ENCODE measurements at places on chromosomes 1 and 21. TPM values are rescaled to one million over a fixed set of nuclear protein-coding genes. Genes with fewer than 3 reads are reported as not detected.

GRCh38 chr1:220921971-220922635, 42.9 kb downstream of the HLX start:
- DNase-seq: no peak

The GBP7 gene
- not detected for total RNA-seq

DNA sequence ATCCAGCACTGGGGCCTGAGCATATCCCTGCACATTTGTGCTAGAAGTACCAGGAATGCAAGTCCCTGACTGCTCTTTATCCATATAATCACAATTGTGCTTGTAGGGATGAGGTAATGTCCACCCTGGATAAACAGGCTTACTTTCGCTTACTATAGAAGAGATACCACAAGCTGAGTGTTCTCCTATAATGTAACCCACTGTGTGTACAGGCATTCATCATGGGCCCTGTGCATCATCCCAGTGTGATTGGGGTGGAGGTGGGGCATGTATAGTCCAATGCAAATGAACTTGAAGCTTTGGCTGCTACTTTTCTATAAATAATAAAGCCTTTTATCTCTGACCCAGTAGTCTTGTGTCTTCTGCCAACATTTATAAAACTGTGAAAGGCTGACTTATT, 69.3 kb downstream of the MAN1A2 start:
- no peak for DNase-seq

The LCE1D gene
- not detected for total RNA-seq

DNA sequence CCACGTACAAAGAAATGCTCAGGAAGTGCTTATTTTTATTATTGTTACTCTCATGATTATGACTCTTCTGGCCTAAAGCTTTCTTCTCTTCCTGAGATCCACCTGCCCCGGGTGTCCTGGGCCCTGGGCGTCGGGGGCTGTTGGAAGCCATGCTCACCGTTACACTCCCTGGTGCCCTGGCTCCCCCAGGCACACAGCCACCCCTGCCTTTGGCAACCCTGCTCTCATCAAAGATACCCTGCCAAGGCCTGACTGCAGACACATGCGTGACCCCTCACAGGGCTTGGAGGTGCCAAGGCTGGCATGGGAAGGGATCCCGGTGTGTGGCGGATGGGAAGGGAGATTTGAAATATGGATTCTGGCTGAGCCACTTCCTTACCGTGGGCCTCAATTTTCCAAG, 3.3 kb upstream of the KISS1 start:
- DNase-seq: no peak

The AMY1B gene
- total RNA-seq: not detected

The KRTAP12-4 gene
- not detected for total RNA-seq

DNA sequence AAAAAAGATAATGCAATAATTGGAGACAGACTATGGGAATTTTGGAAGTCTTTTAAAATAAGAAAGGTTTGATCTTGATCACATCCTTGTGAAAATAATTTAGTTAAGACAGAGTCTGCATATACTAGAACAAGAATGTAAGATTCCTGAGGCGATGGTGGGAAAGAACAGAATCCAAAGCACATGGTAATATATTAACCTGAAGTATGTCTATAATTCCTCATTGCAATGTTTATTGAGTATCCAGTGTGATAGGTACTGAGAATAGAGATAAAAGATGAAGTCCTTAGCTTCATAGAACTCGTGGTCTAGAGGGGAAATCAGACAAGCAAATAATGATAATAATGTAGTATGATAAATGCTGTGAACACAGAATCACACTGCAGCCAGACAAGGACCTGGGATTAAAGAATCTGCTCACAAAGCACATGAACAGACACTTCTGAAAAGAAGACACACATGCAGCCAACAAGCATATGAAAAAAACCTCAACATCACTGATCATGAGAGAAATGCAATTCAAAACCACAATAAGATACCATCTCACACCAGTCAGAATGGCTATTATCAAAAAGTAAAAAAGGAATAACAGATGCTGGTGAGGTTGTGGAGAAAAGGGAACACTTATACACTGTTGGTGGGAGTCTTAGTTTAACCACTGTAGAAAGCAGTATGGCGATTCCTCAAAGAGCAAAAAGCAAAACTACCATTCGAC, 6.9 kb upstream of the ANGPTL3 start:
- DNase-seq: no peak

GRCh38 chr1:232382671-232383070, 247.3 kb downstream of the SIPA1L2 start:
- DNase-seq: no peak

The IVL gene
- not detected for total RNA-seq

DNA sequence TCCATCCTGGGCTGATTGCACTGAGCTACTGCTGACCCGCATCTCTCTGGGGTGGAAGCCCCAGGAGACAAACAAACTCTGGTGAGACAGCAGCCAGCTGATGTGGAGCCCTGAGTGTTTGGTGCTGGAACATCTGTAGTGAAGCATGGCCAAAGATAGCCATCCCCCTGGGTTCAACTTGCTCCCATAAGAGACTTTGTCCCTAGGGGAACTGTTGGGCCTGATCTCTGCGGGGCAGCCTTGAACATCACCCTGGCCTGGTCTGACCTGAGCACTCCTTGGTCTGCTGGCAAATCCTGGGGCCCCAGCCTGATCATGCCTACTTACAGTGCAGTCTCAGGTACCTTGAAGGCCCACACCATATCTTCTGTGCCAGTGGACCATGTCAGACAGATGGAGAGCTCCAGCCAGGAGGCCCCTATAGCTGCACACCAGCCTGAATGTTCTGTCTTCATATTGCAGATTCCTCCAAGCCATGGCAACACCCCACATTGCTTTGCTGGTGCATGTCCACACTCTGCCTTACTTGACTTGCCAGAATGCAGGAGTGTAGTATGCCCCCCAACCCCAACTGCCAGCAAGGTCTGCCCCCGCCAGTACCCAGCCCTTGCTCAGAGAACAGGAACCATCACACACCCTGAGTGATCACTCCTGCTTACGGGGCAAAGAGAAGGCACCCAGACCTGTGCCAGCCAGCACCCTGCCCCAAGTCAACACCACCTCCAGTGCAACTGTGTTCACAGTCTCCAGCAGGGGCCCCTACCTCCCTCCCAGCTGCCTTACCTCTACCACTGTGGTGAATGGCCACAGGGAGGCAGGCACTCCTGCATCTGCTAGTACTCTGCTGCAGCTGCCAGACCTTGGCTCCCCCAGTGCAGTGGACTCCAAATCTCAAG, 690.5 kb upstream of the NR5A2 start:
- DNase-seq: peak; percentile 66

- no peak for DNase-seq
Observed at GRCh38 chr21:44576025-44576420, 2.5 kb downstream of the KRTAP10-4 start.

GRCh38 chr1:80933346-80933745, 867.4 kb upstream of the ADGRL2 start:
- DNase-seq: no peak

GRCh38 chr1:58585166-58585565, 8.1 kb upstream of the TACSTD2 start:
- DNase-seq: no peak

DNA sequence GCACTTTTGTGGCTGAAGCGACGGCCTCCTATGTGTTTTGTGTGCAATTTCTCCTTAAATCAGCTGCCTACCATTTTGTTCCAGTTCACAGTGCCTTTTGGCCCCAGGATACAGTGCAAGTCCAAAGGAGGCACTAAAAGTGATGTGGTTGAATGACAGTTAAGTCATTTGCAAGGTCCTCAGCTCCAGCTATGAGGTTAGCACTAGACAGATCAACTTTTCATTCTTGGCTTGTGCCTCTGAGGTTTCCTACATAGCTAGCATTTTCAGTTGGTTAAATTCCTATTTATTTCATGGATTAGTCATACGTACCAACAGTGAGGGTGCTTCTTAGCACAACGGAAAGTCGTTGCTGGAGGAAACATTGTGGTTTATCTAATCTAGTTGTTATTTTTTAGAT, 59.3 kb upstream of the NTPCR start:
- DNase-seq: no peak

DNA sequence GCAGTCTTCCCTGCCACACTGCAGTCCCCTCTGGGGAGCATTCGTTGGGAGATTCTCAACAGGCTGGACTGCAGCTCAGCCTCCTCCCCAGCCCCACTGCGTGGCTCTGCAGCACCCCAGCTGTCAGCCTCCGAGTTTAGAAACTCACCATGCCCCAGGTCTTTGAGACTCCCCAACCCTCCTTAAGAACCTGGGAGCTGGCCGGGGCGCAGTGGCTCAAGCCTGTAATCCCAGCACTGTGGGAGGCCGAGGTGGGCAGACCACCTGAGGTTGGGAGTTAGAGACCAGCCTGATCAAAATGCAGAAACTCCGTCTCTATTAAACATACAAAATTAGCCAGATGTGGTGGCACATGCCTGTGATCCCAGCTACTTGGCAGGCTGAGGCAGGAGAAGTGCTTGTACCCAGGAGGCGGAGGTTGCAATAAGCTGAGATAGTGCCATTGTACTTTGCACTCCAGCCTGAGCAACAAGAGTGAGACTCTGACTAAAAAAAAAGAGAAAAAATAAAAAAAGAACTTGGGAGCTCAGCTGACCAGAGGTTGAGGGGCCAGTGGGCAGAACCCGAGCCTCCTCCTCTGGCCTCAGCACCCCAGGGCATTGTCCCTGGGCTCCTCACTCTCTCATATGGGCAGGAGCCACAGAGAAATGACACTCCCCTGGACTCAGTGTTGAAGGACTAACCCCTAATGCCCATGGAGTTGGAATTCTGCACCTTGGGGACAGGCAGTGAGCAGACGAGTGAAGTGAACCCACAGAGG, 5.6 kb downstream of the OLIG2 start:
- DNase-seq: no peak

The ASTN1 gene
- not detected for total RNA-seq

The FCRL1 gene
- not detected for total RNA-seq

GRCh38 chr1:36389999-36390398, 4.3 kb upstream of the STK40 start:
- no peak for DNase-seq

DNA sequence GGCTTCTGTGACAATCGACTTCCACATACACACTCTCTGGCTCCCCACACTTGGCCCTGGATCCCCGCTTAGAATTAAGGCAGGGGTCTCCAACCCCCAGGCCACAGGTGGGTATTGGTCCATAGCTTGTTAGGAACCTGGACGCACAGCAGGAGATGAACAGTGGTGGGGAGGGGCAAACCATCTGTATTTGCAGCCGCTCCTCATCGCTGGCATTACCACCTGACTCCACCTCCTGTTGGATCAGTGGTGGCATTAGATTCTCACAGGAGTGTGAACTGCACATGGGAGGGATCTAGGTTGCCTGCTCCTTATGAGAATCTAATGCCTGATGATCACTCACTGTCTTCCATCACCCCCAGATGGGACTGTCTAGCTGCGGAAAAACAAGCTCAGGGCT, 16.0 kb downstream of the TRIM62 start:
- DNase-seq: no peak

DNA sequence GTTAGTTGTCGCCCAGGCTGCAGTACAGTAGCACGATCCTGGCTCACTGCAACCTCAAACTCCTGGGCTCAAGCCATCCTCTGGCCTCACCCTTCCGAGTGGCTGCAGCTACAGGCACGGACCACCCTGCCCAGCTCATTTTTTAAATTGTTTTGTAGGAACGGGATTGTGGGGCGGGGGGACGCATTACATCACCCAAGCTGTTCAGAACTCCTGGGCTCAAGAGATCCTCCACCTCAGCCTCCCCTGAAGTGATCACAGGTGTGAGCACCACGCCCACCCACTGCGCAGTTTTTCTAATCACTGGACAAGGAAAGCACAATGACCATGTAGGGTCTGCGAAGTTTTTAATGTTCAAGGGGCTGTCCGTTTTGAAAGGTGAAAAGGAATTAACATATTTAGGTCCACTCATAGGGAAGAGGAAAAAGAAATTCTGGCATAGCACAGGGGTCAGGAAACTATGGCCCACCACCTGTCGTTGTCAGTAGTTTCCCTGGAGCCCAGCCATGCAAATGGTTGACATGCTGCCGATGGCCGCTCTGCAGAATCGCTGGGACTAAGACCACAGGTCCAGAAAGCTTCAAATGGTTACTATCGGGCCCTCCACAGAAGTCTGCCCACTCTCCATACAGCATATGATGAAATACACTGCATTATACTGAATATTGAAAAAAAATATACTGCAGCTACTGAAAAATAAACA, 26.0 kb downstream of the SETD4 start:
- no peak for DNase-seq

All from chondrocyte (in vitro differentiated cells).